CD4-positive, CD25-positive, alpha-beta regulatory T cell (primary cell): ENCODE measurements at places on chromosomes 6 and 20. TPM values are rescaled to one million over a fixed set of nuclear protein-coding genes. Genes with fewer than 3 reads are reported as not detected.

MANEA gene
- 8.4 TPM for polyA plus RNA-seq

INSM1 gene
- not detected for polyA plus RNA-seq

TMEM217 gene
- 1.2 TPM for polyA plus RNA-seq

DEFB113 gene
- polyA plus RNA-seq = not detected

TINAG gene
- polyA plus RNA-seq = not detected

KCTD20 gene
- 35.4 TPM for polyA plus RNA-seq

HSPA1L gene
- 2.2 TPM for polyA plus RNA-seq

DEF6 gene
- 141 TPM for polyA plus RNA-seq

AIF1 gene
- polyA plus RNA-seq = 14.7 TPM

CASS4 gene
- polyA plus RNA-seq = 3.8 TPM

LINC00237 gene
- 0.30 TPM for polyA plus RNA-seq

PNPLA1 gene
- not detected for polyA plus RNA-seq

GABRR2 gene
- not detected for polyA plus RNA-seq

RBPJL gene
- polyA plus RNA-seq = not detected

EPB41L1 gene
- not detected for polyA plus RNA-seq

SMPDL3A gene
- polyA plus RNA-seq = 0.22 TPM

BPIFA1 gene
- polyA plus RNA-seq = not detected

ZBTB12 gene
- polyA plus RNA-seq = not detected

C20orf204 gene
- polyA plus RNA-seq = 1.4 TPM

F13A1 gene
- not detected for polyA plus RNA-seq

ZSCAN16 gene
- polyA plus RNA-seq = 26.5 TPM

CCND3 gene
- 439 TPM for polyA plus RNA-seq

ATAT1 gene
- polyA plus RNA-seq = 0.89 TPM

BEND6 gene
- not detected for polyA plus RNA-seq

BTN1A1 gene
- not detected for polyA plus RNA-seq

SLC13A3 gene
- not detected for polyA plus RNA-seq

DEFB124 gene
- polyA plus RNA-seq = not detected

FNDC1 gene
- not detected for polyA plus RNA-seq

OLIG3 gene
- polyA plus RNA-seq = not detected

DEFB132 gene
- not detected for polyA plus RNA-seq

SLC35F1 gene
- polyA plus RNA-seq = not detected

NRN1 gene
- polyA plus RNA-seq = not detected

OR2H2 gene
- polyA plus RNA-seq = not detected

RIMS1 gene
- not detected for polyA plus RNA-seq

MLN gene
- polyA plus RNA-seq = not detected

ADGB gene
- not detected for polyA plus RNA-seq

OR2B6 gene
- not detected for polyA plus RNA-seq

EBF4 gene
- polyA plus RNA-seq = not detected

HTR1B gene
- not detected for polyA plus RNA-seq

TMEM242 gene
- 14.2 TPM for polyA plus RNA-seq

TMEM170B gene
- polyA plus RNA-seq = not detected

C20orf96 gene
- 0.10 TPM for polyA plus RNA-seq
